ENCODE measurements at places on chromosomes 13 and 19. TPM values are rescaled to one million over a fixed set of nuclear protein-coding genes. Genes with fewer than 3 reads are reported as not detected.

- DNase-seq = no peak
These were observed 1.0 kb upstream of the NAT14 start for GRCh38 chr19:55483706-55484592.

GRCh38 chr13:110067355-110068175 is 239.4 kb downstream of the COL4A1 start:
- no peak for DNase-seq

GRCh38 chr13:75135325-75135825 is 346.6 kb downstream of the TBC1D4 start:
- DNase-seq = no peak

DNA sequence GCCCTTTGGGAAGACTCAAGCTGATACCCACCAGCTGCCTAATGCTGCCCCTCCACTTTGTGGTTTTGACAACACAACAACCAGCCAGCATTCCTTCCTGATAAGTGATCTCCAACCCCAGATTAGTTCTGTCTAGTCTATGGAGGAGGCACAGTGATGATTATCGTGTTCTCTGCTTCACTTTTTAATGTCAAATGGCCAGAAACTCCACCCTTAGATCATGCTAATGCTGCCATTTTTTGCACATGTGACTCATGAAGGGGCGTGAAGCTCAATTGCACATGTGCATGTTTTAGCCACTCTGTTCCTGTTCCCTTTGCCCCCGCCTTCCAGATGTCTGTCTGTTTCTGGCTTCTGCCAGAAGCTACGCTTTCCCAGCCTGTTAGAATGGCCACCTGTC is 199.8 kb downstream of the COG6 start:
- no peak for DNase-seq

GRK1 gene
- total RNA-seq = not detected

PLVAP gene
- 0.44 TPM for total RNA-seq

All from chondrocyte (in vitro differentiated cells).